Caco-2 (cell line): ENCODE measurements at places on chromosomes 7 and 10. TPM values are rescaled to one million over a fixed set of nuclear protein-coding genes. Genes with fewer than 3 reads are reported as not detected.

DNA sequence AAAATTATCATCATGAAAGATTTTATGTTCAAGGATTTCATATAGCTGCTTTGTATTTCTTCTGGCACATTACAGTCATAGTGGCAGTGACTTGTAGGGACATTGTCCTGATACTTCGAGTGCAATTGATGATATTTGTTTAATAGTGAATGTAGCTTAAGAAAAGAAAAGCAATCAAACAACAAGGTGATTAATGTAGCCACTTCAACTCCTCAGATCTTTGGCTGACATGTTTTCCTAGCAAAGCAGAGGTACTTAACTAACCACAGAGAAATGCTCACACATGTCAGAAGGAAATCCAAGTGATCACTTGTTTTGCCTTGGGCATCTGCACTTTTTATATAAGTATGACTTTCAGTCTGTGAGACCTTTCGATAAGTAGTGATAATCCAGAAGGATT is 470.3 kb downstream of the AUTS2 start:
- no peak overlapping the region for H3K27ac ChIP-seq
- H3K36me3 ChIP-seq = no peaks in the 10 kb centered on the region
- no peaks in the 10 kb centered on the region for H3K27me3 ChIP-seq
- 0 out of 2 replicates have a peak, but pooled peaks cover 2% of the 10 kb centered on the region for H3K4me1 ChIP-seq
- DNase-seq = no peak
- no peak overlapping the region for H3K4me3 ChIP-seq

DNA sequence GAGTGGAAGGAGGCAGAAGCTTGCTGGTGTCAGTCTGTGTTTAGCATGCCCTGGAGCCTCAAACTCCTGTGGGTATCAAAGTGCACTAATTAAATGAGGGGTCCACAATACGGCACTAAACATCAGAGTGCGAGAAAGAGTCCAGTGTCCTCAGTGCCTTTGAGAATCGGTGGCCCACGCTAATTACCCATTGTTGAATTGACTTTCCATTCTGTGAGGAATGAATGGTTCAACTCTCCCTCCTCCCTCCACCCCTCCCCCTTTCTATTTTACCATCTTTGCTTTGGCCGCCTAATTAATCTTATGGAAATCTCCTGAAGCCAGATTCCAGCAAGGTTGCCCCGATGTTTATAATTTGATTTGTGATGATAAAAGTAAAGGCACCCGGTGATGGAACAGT is 217.8 kb downstream of the TFEC start:
- H3K27me3 ChIP-seq = no peaks in the 10 kb centered on the region; the same call in 1 of the 2 replicates
- no peaks in the 10 kb centered on the region for H3K36me3 ChIP-seq
- H3K4me3 ChIP-seq = no peak overlapping the region
- DNase-seq = no peak

Gene EPDR1
- total RNA-seq = 0.25 and 0.39 TPM in 2 replicates

Gene ANLN
- total RNA-seq = 105 and 106 TPM in 2 replicates
